Stimulated activated CD8-positive, alpha-beta memory T cell treated with anti-CD3 and anti-CD28 coated beads, Interleukin-15, amount 100 ng/mL, for 24 hours (primary cell): ENCODE measurements at places on chromosomes 2 and 18.
A peak's percentile ranks its signal among the peaks of the same experiment; 100 is the strongest.

DNA sequence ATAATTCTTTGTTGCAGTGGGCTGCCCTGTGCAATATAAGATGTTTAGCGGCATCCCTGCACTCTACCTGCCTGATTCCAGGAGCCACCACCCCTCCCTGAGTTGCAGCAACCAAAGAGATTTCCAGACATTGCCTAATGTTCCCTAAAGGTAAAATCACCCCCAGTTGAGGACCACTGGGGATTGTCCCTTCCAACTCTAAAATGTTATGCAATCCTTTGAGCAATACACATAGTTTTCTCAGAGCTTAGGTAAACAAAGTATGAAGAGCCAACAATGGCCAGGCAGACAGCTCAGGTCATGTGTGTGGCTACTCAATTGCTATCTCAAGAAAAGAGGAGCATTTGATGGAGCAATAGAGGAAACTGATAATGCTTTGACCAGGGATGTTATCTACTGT lies 87.0 kb downstream of the XDH start:
- no peak for DNase-seq

GRCh38 chr2:238203094-238203972 lies at the start of gene ILKAP:
TSS of gene ILKAP (minus strand) at chr2:238203695. CDS start at chr2:238203553, 142 bp downstream.
- DNase-seq = peak; percentile 83

- DNase-seq = no peak
These were observed 139.7 kb downstream of the MYCN start for GRCh38 chr2:16080071-16080470.

- no peak for DNase-seq
These were observed 71.2 kb downstream of the HPCAL1 start for GRCh38 chr2:10373931-10374330.

- DNase-seq = no peak
These were observed 26.7 kb downstream of the TANC1 start for GRCh38 chr2:158994920-158995676.

DNA sequence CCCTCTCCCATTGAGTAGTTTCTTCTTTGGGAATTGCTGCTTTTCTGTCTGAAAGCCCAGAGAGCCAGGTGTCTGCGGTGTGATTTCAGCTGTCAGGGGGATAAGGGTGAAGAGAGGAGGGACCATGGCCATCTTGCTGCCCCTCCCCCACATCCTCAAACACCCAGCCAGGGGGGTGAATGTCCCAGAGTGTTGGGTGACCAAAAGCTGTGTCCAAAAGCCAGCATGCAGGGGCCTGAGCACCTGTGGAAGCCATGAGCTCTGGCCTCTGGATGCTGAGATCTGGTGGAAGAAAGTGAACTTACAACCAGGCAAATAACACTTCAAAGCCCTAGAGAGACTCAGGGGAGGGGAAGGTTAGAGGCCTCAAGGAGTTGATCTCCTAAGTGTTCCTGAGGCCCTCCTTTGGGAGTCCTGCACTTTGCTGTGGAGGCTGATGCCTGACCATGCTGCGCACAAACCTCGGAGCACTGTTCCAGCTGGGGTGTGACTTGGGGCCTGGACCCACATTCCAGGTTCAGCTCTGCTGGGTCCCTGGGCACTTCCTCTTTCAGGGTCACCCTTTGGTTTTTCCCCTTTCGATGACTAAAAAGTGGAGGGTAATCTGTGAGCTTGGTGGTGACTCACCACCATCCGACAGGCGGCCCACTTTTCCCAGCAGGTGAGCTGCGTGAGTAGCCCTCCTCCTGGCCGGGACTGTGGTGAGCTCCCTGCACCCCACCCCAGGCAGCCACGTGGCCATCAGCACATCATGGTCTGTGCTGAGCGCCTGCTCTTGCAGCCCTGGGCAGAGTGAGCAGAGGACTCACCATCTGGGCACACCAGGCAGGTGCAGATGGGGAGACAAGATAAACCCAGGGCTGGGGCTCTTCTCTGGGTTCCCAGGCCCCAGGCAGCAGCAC lies 66.8 kb upstream of the FOSL2 start:
- DNase-seq = no peak

GRCh38 chr2:86570059-86570458 lies 6.8 kb upstream of the CHMP3 start:
- DNase-seq = no peak

DNA sequence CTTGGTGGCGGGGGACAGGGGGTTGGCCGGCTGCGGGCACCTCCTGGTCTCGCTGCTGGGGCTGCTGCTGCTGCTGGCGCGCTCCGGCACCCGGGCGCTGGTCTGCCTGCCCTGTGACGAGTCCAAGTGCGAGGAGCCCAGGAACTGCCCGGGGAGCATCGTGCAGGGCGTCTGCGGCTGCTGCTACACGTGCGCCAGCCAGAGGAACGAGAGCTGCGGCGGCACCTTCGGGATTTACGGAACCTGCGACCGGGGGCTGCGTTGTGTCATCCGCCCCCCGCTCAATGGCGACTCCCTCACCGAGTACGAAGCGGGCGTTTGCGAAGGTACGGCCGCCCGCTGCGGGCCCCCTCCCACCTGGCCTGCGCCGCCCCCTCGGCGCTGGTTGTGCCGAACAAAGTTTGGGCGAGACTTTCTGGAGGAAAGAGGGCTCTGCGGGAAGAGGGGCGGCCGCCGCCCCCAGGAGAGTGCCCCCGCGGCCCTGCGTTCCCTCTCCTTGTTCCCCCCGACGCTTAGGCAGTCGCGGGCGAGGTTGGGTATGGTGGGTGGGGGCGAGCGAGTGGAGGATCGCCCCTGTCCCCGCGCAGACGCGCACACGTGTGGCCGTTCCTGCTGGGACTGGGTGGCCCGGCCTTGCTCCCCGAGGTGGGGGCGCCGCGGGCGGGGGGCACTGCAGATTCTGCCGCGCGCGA lies 866 bp downstream of the CRIM1 start:
- no peak for DNase-seq

GRCh38 chr2:146931109-146931508 lies 913.7 kb upstream of the ACVR2A start:
- DNase-seq = no peak

- DNase-seq = no peak
These were observed 125.0 kb downstream of the LRP2 start for GRCh38 chr2:169237286-169237685.

GRCh38 chr2:143452817-143453451 lies 323.7 kb downstream of the ARHGAP15 start:
- no peak for DNase-seq

DNA sequence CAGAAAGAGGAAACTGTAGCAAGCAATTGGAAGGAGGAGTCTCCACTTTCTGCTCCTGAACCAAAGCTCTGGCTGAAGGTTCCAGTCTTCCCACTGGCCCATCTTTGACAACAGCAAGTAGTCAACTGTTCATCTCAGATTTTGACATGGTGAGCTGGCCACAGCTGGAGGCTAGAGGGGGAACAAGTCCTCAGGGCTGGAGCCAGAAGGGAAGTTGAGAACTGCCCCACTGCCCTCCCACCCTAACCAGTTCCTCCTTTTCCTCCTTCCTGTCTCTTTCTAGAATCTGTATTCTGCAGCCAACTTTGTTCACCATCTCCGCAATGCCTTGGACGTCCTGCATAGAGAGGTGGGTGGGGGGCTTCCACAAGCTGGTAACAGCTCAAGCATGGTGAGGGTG lies 105.8 kb downstream of the PLB1 start:
- DNase-seq = no peak

DNA sequence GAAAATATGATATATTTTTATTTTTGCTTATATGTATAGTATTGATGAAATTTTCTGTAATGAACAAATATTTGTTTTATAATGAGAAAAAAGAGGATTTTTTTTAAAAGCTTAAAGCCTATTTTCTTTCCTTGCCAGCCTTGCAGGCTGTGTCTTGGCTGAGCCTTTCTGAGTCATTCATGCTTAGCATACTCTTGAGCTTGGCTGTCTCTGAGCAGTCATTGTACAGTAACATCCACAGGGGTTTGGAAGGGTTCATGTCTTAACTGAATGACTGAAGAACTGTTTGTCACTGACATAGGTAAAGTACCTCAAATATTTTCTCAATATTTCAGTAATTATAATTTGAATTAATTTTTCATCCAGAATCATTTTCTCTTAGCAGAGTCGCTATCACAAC lies 49.3 kb downstream of the GPR39 start:
- no peak for DNase-seq

- DNase-seq = no peak
These were observed 30.0 kb upstream of the BMP10 start for GRCh38 chr2:68901199-68901514.

DNA sequence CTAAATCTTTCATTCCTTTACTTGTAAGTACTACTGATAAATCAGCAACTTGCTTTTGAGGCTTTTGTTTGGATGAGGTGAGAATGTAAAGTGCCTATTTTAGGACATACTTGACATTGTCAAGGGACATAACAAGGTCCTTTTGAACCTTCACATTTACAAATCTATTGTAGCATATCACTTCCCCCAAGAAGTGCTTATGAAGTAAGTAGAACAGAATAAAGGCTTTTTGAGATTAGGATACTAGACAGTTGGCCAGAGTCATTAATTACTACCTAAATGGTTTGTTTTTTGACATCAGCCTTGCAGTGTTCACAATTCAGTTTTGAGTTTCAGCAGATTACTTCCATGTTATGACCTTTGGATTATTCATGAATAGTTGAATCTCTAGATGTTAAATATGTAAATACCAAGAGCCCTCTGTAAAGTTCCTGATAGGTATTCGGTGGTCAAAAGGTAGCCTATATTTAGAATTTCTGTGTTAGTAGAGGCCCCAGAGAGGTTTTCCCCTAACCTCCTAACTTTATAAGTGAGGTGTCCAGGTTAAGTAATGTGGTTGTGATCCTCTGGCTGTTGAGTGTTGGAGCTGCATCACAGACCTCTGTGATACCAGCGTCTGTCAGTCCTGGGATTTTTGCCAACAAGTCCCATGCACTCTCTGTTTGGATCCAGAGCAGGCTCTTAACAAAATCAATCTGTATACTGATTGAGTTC lies 67.2 kb downstream of the LCLAT1 start:
- DNase-seq = no peak

GRCh38 chr2:69933839-69934613 lies 19.1 kb downstream of the MXD1 start:
- no peak for DNase-seq

DNA sequence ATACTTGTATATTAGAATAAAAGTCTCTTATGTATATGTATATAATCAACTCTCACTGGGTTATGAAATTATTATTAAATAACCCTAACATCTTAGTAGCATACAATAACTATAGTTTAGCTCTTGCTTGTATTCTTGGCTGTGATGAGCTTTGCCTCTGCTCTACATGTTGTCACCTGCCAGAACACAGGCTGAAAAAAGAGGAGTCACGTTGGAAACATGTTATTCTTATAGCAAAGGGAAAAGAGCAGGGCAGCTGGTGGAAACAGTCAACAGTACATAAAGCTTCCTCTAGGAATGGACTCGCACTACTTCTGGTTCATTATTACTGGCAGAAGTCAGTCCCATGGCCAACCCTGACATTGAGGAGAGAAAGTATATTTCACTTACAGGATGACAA lies 362.0 kb upstream of the KYNU start:
- DNase-seq = no peak

DNA sequence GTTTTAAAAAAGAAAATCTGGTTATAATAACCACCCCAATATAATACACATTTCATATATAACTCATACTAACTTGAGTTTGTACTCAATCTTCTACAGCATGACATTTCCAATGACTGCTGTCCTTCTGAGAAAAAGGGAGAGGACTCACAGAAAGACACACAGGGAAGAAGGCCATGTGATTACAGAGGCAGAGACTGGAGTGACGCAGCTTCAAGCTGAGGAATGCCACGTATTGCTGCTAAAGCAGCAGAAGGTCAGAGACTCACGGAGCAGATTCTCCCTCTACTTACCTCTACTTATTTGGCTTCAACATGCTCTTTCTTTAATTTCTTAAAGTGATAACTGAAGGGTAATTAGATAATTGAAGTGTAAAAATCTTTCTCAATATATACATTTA lies 753.5 kb upstream of the PKDCC start:
- no peak for DNase-seq

GRCh38 chr2:85011747-85012146 lies 40.8 kb downstream of the KCMF1 start:
- no peak for DNase-seq

DNA sequence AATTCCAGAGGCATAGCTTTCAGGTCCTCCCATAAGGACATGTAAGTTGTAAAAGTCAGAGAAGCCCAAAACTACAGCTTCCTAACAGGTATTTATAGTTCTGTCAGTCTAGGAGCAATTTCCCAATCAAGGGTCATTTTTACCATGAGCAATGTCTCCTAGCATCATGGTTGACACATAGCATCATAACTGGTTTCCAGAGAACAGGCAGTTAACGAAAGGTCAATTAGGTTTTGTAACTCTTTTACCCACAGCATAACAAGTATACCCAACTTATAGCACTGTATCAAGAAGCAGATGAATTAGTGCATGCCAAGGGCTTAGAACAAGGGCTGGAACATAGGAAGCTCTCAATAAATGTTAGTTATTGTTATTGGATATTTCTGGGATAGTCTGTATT lies 110.1 kb downstream of the MREG start:
- no peak for DNase-seq

- DNase-seq = no peak
These were observed 119.2 kb downstream of the MYCN start for GRCh38 chr2:16059393-16060016.

DNA sequence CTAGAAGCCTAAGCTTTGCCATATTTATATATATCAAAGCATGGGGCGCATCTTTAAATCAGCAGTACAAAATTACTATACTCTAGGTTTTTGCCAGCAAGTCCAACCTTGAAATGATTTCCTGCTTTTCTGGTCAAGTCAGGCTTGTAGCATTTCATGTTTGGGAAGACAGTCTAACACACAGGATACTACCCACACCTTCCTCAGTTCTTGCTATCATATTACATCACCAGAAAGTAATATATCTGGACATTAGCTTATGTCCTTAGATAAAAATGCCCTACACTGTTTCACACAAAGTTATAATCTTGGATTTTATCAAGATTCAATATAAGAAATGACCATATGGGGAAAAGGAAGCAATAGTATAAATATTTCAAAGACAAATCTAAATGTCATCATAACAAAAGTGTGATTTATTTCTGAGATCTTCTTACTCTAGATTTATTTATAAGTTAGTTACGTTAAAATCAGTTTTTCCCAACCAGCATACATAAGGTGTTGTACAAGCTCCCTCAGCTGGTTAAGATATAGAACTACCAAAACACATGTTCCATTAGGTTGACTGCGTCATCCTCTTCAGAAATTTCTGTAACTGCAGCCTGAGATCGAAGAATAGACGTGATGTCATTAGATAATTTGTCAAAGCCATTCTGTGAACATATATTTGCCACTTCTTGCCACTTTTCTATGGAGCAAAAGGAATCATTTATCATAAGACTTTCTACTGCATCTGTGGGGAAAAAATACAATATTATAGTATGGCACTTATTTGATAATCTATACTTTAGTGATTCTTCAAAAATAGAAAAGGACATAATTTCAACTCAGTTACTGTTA lies 56.6 kb downstream of the CLHC1 start:
- DNase-seq = no peak

GRCh38 chr2:172398440-172398839 lies 28.9 kb upstream of the ITGA6 start:
- no peak for DNase-seq
